Neural progenitor cell (in vitro differentiated cells): ENCODE measurements at places on chromosomes 4 and X. TPM values are rescaled to one million over a fixed set of nuclear protein-coding genes. Genes with fewer than 3 reads are reported as not detected.

Gene DHX15
- total RNA-seq: 275 and 410 TPM in 2 replicates

GRCh38 chr4:107791902-107792301 lies 32.8 kb upstream of the SGMS2 start:
- no peak for DNase-seq

DNA sequence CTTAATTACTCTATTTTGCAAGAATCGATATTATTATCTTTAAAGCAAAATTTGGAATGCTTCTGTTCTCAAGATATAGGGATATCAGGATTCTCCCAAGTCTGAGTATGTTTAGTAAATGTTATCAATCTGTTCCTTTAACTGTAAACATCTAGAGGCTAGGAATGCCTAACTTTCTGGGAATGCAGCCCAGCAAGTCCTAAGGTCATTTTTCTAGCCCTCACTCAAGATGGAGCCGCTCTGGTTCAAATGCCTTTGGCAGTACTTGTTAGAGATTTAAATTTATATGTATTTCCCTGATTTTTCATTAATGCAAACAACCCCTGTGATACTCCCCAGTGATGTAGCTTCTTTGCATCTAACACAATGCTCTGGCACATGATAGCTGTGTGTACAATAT lies 623.8 kb upstream of the LCORL start:
- no peak for DNase-seq

DNA sequence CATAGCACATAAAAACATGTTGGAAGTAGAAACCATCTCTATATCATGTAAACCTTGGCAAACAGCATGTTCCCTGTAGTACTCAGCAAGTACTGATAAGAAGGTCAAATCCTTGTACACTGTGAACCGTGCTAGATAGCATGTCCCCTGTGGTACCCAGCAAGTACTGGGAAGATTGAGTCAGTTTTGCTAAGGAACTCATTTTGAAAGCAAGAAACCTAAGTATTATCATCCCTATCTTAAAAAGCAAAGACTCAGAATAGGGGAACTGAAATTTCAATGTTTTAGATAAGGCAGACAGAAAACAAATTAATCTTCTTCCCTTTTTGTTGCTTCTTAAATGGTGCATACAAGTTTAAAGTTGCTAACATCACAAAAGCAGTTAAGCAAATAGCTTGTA lies 180.2 kb downstream of the RBM46 start:
- DNase-seq: no peak

Gene MAGEA11
- not detected in 2 replicates for total RNA-seq
